Brain microvascular endothelial cell (primary cell): ENCODE measurements at places on chromosomes 4 and X.

DNA sequence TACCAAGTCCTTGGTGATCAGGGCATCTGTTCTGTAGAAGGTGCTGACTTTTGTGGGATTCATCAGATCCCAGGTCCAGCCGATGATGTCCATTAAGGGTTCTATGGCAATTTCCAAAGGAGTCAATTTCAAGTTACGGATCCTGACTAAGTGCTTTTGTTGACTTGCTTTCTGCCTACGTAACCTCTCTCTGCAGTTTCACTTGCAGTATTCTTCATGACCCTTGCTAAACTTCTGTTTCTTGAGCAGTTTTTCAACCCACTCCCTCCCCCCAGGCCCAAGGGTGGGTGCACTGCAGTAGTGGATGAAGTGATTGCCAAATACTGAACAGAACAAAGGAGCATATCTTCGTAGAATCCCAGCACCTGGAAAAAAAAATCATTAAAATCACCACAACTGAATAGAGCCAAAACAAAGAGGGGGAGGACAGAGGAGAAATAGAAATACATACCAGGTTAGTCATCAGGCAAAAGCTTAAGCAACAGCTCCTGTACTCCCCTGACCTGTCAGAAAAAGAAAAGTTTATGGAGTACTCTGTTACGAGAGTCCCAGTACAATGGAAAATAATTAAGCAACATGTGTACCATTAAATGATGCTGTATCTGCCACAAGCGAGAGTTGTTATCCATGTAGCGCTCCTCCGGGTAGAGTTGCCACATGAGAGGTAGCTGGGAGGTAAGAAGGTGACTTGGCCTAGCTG is 5.8 kb downstream of the CMC4 start:
- DNase-seq: no peak

- peak; percentile 38 for DNase-seq
Observed at GRCh38 chr4:143514497-143514896, 995 bp downstream of the SMARCA5 start.

DNA sequence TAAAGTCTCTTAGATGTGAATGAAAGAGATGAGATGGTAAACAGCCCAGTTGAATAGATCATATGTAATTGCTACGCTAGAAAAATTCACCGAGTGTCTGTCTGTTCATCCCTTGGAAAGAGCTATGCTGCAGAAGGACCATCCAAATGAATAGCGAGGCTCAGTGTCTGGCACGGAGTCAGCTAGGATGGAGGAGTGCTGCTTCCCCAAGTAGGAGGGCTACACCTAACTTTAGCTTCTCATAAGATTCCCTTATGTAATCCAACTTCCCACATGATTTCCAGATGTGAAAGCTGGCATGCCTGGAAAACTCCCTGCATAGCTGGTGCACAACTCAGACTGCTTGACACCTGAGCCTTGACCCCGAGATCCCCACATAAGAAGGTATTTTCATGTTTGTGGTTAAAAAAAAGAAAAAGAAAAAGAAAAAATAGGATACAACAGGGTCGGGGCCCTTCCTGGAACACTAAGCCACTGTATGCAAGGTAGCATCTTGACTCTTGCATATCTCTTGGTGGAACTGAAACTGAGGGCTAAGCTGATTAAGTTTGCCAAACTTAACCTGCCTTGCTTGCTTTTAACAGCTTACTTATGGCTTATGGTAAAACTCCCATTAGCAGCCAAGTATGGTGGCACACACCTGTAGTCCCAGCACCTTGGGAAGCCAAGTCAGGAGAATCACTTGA is 82.3 kb downstream of the FREM3 start:
- DNase-seq: no peak

DNA sequence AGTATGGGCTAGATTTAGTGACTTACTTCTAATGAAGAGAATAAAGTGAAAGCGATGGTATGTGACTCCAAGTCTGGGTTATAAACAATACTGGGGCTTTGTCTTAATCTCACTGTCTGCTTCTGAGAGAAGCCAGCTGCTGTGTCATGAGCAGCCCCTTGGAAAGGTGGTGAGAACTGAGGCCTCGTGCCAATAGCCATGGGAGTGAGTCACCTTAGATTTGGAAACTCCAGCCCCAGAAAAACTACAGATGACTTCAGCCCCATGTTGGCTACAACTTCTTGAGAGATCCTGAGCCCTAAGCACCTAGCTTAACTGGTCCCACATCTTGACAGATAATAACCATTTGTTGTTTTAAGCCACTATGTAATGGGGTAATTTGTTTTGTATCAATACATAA is 77.6 kb downstream of the CWH43 start:
- no peak for DNase-seq

GRCh38 chr4:144647590-144647989 is 1.6 kb downstream of the HHIP start:
- DNase-seq: no peak

GRCh38 chr4:56321251-56321650 is 66.0 kb downstream of the AASDH start:
- DNase-seq: no peak

GRCh38 chrX:123590842-123591486 is 141.9 kb downstream of the THOC2 start:
- no peak for DNase-seq

- DNase-seq: no peak
Observed at GRCh38 chr4:88753658-88754571, 56.3 kb upstream of the NAP1L5 start.

- DNase-seq: no peak
Observed at GRCh38 chr4:5552451-5552850, 155.9 kb downstream of the EVC2 start.

DNA sequence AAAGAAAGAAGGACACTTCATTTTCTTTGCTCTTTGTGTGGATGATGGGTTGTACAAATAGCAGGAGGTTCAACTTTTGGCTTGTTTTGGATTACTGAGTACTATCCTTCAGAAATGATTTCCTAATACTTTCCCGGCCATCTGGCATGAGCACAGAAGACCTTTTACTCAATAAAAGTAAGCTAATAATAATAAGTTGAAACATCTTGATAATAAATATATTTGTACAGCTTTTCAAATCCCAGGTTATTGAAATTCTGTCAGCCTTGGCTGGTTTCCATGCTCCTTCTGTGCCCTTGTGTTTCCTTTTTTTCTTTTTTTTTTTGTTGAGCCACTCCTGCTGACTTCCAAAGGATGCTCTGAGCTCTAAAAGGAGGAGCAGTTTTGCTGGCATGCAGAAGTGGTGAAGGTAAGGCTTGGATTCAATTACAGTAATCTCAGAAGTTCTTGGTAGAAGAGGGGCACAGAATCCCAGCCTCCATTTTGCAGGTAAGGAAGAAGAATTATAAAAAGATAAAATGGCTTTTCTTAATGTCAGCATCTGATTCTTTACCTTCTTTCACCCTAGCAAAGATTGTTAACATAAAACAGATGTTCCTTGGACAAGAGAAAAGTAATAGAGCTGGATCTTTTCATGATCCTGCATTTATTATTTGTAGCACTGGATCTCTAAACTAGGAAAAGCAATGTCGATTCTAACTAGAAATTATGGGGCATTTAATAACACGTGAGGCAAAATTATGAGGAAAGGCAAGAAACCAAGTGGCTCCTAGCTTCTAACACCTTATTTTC is 31.9 kb downstream of the REPS2 start:
- DNase-seq: no peak

- DNase-seq: no peak
Observed at GRCh38 chr4:168693750-168694490, 197.1 kb downstream of the PALLD start.

DNA sequence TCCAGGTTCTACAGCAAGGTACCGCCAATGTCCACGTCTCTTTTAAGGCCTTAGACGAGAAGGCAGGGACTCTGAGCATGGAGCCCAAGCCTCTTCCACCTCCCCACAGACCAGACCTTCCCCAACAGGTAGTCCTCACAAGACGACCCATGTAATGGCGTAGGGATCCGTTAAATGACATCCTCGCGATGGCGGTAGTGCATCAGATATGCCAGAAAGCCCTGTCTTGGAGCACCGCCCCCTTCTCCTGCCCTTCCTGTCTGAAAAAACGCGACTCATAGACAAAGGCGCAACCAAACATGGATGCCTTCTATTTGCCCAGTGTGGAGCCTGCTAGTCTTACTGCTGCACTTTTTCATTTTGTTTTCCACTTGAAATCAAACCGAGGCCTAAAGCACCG is 185.4 kb downstream of the OR13H1 start:
- peak; percentile 77 for DNase-seq

DNA sequence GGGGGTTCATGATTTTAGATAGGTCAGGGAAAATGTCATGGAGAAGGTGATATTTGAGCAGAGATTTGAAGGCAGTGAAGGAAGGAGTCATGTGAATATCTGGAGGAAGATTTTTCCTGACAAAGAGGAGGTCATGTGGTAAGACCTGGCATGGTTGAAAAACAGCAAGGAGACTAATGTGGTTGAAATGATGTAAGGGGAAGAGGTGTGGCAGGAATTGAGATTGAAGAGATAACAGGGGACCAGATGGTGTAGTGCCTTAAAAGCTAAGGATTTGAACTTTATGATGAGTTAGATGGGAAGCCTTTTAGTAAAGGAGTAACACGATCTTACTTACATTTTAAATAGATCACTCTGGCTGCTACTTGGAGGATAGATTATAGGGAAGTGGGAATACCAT is 210.9 kb downstream of the RTL9 start:
- no peak for DNase-seq

- DNase-seq: no peak
Observed at GRCh38 chr4:11623726-11624037, 195.0 kb upstream of the HS3ST1 start.

DNA sequence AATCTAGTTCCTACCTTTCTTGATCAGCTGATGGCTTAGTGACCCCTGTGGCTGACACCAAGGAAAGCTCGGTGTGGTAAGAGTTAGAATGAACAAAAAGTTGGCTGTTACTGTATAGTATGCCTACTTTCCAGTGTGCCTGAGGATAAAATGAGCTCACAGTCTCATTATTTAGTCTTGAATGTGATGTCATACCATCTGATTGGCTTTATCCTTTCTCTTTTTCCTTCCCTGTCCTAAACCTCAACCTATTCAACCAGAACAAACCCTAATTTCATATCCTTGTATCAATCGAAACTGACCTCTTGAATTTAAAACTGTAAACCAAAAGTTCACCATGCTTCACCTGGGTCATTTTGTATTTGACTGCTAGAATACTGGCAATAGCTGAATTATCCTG is 156.4 kb downstream of the PPARGC1A start:
- no peak for DNase-seq

DNA sequence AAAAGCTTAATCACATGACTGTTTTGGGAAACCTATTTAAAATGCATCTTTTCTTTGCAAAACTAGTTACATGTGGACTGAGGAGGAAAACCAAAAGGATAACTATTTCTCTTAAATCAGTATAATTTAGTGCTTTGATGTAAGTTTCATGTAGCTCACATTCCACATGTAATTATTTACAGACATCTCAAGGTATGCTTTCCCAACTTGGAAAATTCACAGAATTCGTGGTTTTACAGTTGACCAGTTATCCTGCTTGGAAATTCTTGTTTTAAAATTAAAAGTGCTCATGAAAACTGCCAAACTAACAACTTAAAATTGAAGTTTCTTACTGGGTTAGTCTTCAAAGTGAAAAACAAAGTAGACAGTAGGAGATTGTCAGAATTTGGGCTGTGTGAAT is 52.4 kb downstream of the EDNRA start:
- no peak for DNase-seq

GRCh38 chr4:88706574-88706973 is 8.9 kb upstream of the NAP1L5 start:
- DNase-seq: peak; percentile 62

DNA sequence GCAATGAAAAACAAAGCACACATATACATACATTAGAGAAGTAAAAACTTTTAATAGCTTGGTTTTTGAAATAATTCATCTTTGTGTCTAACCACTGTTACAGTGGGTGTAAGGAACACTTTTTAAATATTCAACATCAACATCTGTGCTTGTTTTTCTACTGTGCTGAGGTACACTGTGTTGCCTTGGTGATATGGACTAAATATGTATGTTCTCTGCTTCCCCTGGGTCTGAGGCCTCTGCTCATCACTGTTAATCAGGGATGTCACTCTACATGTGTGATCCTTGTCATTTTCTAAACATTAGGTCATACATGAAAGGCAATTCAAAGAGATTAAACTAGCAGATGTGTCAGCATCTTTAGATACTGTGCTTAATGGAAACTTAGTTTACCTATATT is 10.9 kb downstream of the MCTS1 start:
- no peak for DNase-seq

GRCh38 chrX:68433981-68434299 is 645 bp upstream of the OPHN1 start:
- DNase-seq: no peak
